Lower lobe of right lung (tissue), 2 donors: ENCODE measurements at places on chromosomes 5 and 9. TPM values are rescaled to one million over a fixed set of nuclear protein-coding genes. Genes with fewer than 3 reads are reported as not detected.

- DNase-seq = no peak
Observed at GRCh38 chr9:92482805-92483204, 499 bp upstream of the ASPN start.

DNA sequence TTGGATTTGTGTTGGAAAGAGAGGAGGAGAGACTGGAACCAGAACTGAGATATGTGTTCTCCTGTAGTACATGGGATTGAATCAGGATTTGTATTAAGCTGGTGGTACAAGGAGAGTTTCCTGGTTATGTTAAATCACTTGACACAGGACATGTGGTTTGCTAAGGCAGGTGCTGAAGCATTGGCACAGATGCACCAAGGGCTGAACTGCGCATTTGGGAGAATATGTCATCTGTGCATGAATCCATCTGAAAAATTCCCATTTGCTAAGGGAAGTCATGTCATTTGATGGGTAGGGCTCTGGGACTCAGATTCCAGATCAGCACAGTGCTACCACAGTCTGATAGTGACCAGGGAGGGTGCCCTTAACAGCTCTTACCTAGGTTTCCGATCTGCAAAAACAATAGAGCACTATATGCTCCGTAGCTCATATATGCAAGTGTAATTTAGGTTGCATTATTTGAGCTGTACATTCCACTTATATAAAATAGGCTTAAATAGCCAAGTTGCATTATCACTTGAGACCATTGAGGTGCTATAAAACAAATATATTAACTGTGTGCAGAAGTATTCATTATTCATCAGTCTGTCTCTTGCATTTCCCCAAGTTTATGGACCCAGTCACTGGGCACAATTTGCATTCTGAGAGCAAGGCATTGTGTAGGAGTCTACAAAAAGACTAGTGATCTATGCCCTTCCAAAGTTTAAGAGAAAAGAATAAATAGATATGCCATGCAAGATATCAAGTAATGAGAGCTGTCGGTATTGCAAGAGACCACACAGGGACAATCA is 55.2 kb downstream of the ADAMTS16 start:
- no peak for DNase-seq

DNA sequence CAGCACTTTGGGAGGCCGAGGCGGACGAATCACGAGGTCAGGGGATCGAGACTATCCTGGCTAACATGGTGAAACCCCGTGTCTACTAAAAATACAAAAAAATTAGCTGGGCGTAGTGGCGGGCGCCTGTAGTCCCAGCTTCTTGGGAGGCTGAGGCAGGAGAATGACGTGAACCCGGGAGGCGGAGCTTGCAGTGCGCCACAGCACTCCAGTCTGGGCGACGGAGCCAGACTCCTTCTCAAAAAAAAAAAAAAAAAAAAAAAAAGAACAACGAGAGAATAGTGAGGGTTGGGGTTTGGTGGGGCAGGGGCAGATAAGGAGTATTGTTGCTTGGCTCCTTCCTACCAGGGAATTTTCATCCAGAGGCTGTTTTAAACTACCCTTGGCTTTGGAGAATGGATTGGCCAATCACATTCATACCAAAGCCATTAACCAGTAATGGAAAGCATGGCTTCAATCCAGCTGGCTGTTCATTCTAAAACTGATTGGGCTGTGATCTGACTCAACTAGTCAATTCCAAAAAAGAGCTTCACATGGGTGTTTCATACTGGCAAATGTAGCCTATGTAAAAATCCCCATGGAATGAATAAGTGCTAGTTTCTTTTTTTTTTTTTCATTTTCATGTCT is 64.4 kb downstream of the PLCXD3 start:
- DNase-seq = no peak

DNA sequence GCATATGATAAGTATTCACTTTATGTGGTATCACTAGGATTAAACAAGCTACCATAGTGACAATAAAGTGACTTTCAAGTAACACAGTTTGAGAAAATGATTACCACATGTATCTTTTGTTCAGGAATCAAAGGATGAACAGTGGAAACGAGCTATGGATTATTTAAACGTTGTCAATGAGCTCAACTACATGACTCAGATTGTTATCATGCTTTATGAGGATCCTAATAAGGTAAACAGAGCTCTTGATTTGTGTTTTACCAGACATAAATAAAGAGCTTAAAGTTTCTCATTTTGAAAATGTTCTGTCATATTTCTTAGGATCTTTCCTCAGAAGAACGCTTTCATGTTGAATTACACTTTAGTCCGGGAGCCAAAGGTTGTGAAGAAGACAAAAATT is 57.4 kb downstream of the PPIP5K2 start:
- no peak for DNase-seq

GRCh38 chr5:39270225-39270848 is 51.0 kb upstream of the FYB1 start:
- no peak for DNase-seq

DNA sequence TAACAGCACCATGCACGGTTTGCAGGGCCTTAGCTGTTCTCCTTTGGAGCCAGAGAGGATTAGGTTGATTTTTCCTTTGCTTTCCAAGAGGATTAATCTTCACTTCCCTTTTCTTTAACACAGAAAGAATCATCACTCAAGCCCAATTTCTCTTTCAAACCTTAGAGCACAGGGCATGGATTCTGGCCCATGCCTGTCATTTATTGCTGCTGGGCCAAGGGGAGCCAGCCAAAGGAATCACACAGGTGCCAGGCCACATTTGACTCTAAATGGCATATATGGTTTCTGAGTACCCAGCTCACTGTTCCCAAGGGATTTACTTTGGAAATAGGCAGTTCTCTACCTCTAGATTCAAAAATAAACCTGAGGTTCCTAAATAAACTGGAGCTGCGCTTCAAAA is 58.3 kb downstream of the FBXL7 start:
- no peak for DNase-seq

DNA sequence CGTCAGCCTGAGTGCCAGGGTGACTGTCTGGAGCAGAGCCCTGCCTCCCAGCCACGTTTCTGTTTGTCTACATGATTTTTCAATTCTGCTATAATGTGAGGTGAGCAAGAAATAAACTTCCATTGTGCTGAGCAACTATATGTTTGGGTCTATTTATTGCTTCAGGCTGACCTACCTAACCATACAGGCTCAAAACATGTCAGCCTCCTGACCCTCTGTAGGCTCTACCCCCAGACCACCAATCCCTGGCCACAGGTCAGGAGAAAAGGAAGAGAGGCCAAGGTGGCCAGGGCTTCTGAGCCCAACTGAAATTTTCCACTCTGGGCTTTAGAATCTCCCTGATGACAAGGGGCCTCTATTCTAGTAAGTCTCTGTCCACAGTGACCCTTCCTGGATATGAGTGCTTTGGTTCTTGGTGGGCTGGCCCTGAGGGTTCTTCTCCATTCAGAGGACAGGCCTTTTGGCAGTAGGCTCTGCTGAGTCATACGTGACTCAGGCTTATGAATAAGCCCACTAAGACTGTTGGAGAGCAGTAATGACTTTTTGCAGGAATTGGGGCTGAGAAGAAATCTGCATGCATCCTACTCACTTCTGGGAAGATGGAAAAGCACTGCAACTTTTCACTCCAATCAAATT is 117.2 kb upstream of the TBCA start:
- no peak for DNase-seq

GRCh38 chr5:87188391-87188790 is 79.3 kb upstream of the RASA1 start:
- DNase-seq = no peak

Gene FAXDC2
- 72.7 TPM for total RNA-seq

Gene ADGRD2
- not detected for total RNA-seq

Gene P4HA2
- 75.7 TPM for total RNA-seq

Gene MRPL36
- 25.1 TPM for total RNA-seq

Gene FKTN
- total RNA-seq = 14.6 TPM

Gene PCDHGA6
- total RNA-seq = 3.2 TPM
